ENCODE measurements at places on chromosomes 12 and 14.

- no peak for DNase-seq
Observed at GRCh38 chr12:10147714-10148403, 17.9 kb upstream of the CLEC7A start.

DNA sequence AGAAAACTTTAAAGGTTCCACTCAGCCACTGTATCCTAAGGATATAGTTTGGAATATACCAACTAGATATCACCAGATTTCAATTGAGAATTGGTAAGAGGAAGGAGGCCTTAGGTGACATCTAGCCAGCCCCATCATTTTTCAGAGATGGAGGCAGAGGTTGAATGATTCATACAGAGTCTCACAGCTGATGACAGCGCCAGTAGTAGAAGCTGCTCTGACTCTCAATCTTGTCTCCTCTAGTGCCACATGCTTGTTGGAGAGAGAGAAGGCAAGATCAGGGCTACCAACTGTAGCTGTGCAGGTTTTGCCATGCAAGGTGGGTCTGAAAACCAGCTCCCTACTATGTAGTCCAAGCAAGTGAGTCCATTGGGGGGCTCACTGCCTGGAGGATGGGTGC, 6.1 kb downstream of the FRMD6 start:
- DNase-seq, result peak; percentile 81

GRCh38 chr12:47141459-47141858, 61.7 kb upstream of the AMIGO2 start:
- DNase-seq, result no peak

GRCh38 chr14:100988411-100988900, 84.9 kb upstream of the RTL1 start:
- DNase-seq, result peak; percentile 45

- no peak for DNase-seq
Observed at GRCh38 chr14:92759679-92760523, 11.5 kb upstream of the LGMN start.

DNA sequence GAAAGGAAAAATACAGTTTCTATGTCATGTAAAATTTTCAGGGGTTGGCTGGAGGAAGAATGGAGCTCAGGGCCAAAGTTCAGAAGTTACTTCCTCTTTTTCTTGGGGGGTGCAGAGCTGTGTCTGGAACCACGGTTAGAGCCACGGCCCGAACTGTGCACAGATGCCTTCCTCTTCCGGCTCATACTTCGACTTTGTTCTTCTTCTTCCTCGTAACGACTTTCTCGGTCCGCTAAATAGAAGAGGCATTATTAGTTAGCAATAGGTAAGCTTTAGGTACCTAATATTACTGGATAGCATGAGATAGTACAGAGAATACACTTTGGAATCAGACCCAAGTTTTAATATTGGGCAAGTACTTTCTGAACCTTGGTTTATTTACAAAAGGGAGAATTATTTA, 31.2 kb downstream of the SUPT16H start:
- no peak for DNase-seq

DNA sequence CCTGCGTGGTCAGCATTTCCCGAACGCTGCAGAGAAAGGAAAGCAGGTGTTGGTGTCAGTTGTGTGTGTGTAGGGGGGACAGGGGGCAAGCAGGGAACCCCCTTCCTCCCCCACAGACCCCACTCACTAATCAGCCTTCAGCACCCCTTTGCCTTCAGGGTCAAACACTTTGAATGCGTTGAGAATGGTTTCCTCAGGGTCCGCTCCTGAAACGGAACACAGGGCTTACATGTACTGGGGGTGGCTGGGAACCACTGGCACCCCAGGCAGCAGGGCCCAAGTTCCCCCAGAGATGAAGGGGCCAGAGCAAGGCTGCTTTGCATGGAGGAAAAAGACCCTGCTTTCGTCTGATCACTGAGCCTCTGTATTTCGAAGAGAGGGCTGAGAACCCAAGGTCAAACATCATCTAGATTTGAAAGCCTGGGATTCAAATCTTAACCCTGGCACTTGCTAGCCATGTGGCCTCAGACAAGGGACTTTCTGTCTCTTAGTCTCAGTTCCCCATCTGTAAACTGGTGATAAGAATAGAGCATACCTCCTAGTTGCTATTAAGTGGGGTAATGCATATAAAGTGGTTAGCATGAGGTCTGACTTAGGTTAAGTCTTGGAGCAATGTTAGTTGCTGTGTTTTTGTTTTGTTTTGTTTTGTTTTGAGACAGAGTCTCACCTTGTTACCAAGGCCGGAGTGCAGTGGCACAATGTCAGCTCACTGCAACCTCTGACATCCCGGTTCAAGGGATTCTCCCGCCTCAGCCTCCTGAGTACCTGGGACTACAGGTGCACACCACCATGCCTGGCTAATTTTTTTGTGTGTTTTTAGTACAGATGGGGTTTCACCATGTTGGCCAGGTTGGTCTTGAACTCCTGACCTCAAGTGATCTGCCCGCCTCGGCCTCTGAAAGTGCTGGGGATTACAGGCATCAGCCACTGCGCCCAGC, 7.0 kb downstream of the MYL2 start:
- no peak for DNase-seq

DNA sequence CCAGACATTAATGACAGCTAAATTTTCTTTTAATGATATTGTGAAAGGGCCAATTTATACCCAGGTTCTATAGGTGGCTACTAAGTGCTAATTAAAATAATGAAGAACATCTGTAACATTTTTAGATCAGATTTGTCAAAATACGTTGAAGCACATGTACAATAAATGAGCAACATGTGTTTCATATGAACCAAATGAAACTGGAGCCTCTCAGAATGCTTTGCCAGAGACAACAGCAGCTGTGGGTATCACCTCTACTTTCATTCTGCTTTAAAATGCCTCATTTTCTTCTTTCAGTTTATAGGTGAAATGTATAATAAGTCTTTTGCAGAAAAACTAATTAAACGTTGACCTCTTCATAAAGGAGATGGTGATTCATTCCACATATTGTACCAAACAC, 26.1 kb upstream of the MYF6 start:
- no peak for DNase-seq

GRCh38 chr14:63457498-63457897, 85.7 kb downstream of the PPP2R5E start:
- DNase-seq, result no peak

GRCh38 chr12:130433411-130433810, 95.7 kb downstream of the PIWIL1 start:
- DNase-seq, result no peak

DNA sequence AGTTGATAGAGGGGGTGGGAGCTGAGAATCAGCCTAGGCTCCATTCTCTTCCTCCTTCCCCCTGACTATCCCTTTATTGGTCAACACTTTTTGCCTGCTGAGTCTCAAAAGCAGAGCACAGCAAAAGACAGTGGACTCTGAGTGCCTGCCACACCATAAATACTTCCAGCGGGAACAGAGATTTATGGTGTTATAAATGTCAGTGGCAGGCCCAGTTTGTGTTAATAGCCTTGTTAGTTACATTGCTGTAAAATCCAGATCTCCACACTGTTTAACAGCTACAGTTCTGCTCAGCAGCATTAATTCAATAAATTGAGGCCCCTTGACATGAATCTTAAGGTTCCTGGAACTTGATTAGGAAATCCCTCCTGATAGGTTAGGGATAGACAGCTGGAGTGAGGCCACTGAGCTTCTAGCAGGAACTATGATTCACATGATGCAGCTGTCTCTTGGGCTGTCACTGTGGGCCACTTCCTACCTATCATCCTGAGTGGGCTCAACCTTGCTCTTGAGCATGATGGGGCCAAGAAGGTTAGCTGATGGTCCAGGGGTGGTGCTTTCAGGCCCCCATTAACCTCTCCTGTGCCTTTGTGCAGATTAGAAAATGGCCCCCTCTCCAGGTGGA, 295.2 kb upstream of the SRRM4 start:
- DNase-seq, result no peak

GRCh38 chr12:7108796-7109571, at the start of gene C1RL:
C1RL (minus strand) TSS chr12:7109214; CDS start chr12:7109180, 34 bp downstream.
- DNase-seq, result peak; percentile 87

GRCh38 chr12:57797933-57798332, 15.3 kb downstream of the TSFM start:
- DNase-seq, result no peak

DNA sequence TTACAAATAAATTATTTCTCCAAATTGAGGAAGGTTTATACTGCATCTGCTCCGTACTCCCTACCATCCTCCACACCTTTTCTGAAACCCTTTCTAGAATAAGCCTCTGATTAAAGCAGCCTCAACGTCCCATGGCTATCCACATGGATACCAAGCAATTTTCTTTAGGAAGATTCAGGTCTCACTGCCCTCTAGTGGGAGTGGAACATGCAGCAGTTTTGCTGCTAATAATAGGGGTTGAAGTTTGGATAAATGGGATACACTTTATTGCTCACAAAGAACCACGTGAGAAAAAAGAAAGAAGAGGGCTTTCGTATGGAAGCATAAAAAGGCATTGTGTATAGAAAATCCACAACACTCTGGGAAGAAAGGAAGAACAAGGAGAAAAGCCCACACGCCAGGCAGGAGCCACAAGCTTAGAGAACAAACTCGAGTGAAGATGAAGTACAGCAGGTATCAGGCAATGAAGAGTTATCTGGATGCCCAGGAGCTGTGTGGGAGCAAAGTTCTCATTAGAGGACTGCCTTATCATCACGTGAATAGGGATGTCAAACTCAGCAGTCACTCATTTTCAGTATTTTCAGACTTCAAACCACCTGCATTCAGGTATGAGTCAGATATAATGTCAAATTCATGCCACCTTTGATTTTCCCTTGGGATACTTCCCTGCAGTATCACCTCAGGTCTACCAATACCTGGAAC, 45.8 kb downstream of the CCER1 start:
- peak; percentile 79 for DNase-seq

- no peak for DNase-seq
Observed at GRCh38 chr14:78319406-78319805, 149.2 kb downstream of the NRXN3 start.

- DNase-seq, result no peak
Observed at GRCh38 chr14:48703728-48704467, 882.3 kb downstream of the RPS29 start.
